ENCODE measurements at places on chromosomes 2 and 18.

DNA sequence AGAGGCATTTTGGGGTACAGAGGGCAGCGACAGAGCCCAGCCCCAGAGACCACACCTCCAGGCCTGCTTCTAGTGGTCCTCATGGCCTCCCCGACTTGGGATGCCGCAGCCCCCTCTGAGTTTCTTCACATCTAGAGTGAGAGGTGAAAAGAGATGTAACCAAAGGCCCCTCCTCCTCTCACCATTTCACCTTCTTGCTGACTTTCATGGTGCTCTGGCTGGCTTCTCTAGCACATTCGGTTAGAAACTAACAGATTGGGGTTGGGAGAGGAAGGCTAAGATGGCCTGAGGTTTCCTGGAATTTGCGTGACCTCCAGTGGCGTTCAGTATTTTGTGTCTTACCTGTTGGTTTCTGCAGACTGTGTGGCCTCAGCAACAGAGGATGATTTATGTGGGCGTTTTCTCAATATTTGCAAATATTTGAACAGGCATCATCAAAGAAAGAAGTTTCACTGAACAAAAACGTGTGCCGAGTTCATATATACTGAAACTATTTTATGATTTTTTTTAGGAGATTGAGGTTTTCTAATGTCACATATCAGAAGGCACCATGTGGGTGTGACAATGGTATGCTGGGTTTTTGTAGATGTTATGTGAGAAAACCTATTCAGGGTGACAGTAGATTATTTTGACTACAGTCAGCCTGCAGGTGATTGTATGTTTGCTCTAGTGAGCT is 69.9 kb upstream of the BCL2L11 start:
- no peak for DNase-seq

- DNase-seq = no peak
These were observed 1093.6 kb downstream of the SUCLG1 start for GRCh38 chr2:83365476-83365875.

GRCh38 chr18:54119524-54120019 is 104.9 kb downstream of the MBD2 start:
- peak; percentile 52 for DNase-seq

GRCh38 chr2:126703311-126703710 is 47.4 kb downstream of the GYPC start:
- no peak for DNase-seq

DNA sequence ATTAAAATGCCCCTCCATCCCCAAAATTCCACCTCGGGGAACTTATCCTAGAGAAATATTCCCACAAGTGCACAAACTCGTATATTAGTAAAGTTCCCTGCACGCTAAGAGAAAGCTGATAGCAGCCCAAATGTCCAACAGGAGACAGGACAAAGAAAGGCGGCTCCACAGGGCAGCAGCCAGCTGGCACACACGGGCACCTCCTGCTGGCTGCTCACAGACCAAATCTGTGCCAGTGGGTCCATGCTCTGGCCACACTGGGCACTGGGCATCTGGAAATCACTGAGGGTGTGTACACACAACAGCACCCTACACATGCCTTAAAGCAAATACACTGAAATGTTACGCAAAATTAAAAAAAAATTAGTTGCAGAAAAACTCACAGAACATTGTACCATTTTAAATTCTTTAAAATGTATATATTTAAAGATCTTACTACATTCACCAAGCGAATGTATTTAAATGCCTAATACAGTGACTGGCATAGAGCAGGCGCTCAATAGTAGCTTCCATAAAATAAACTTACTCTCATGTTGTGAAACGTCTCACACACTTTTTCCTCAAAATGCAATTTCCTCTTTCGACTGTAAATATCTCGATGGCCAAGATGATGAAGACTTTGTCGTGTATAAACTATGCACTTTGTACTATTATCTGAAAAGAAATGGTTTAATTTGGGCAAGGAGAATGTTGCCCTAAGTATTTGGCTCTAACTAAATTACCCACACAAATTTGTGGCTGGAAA is 19.4 kb downstream of the ZNF516 start:
- no peak for DNase-seq

DNA sequence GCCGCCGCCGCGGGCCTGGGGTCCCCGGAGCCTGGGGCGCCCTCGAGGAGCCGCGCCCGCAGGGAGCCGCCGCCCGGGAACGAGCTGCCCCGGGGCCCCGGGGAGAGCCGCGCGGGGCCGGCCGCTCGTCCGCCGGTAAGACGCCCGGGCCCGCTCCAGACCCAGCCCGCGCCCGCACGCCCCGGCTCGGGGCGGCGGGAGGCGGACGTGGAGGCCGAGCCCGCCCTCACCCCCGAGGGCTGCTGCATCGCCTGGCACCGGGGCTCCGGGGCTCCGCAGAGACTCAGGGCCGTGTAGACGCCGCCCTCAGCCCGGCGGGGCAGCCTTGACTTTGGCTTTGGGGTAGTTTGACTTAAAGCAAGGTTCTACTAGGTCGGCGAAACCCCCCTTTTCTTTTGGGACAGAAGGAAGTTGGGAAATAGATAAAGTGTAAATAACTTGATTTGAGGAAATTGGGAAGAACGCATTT is 335 bp downstream of the ERFE start:
- DNase-seq = no peak

DNA sequence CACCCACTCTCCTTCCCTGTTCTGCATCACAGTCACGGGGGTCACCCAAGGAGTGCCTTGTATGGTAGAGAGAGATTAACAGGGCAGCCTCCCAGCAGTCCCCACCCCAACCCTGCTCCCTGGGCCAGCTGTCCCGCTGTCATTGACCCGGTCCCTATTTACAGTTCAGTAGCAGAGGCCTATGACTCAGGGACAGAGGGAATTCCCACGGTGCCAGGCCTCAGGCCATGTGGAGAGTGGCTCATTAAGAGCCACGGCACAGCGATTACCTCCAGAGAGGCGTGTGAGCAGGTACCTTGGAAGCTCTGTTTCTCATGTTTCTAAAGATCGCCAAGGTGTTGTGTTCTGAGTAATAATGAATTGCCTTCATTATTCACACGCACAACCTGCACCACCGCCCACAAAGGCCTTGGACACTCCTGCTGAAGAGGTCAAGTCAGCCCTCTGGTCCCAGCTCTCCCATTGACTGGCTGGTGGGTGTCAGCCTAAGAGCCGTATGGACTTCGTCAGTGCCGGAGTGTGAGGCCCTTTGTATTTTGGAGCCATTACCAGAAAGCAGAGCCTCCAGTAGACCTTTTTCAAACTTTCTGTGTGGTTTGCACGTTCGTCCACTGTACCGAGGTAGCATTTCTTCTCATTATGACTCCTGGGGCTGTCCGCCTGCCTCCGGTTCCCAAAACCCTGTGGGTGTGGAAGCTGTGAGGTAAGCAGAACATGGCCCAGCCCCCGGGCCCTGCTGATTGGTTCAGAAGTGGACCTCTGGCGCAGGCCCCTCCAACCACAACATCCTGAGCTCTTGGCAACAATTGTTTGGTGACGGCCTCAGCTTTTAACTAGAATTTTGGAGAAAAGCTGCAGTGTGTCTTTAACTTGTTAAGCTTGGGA is 47.0 kb downstream of the SERTAD2 start:
- DNase-seq = no peak

DNA sequence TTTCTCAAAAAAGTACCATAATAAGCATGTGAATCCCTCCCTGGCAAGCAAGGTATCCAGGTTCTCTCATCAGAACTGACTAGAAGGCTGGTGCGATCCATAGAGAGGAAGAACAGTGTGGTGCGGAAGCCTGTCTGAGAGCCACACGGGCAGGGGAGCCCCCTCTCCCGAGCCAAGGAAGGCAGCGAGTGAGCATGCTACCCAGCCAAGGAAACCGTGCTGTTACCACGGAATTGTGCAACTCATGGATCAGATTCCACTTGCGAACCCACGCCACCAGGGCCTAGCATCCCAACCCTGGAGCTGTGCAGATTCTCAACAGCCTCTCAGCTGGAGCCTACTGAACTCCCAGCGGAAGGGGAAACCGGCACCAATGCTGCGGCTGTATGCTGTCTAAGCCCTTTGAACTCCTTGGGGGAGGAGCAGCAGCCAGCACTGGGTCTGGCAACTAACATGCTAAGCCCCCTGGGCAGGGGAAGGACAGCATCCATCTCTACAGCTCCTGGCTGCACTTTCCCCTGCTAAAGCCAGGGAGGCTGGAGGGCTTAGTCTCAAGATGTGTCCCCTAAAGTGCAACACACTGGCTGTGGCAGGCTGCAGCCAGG is 823.1 kb downstream of the EPHA4 start:
- no peak for DNase-seq

- DNase-seq = no peak
These were observed 32.9 kb upstream of the RNF149 start for GRCh38 chr2:101341421-101341820.

- no peak for DNase-seq
These were observed 152.9 kb downstream of the NCKAP5 start for GRCh38 chr2:133415210-133415876.

GRCh38 chr2:82730811-82731210 is 1728.3 kb downstream of the SUCLG1 start:
- no peak for DNase-seq

DNA sequence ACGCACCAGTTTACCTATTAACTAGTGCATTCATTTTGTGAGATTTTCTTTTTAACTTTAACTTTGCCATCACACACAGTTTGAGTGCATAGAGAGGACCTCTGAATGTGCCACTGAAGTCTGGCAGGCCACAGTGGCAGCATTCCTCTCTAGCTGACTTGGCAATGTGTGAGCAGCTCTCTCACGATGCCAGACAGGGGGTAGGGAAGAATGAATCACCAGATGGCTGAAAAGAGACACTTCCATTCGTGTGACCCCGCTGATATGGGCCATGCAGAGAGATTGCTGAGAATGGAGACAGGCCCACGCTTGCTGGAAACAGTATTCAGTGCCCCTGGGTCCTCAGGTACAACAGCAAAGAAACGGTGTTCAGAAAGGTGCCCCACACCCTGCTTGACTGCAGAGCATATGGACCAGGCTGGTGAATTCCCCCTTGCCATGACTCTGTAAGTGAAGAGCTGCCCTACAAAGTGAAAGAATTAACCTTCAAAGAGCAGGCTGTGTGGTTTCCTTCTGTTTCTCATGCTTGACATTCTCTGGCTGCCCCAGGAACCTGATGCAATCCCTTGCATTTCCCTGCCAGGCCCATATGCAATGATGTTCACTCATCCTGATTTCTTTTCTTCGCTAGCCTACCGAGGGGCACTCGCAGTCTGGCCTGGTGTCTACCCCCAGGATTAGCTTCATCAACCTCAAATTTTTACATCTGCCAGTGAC is 236.1 kb downstream of the CDH20 start:
- DNase-seq = peak; percentile 91

GRCh38 chr2:124814968-124815745 is 790.1 kb downstream of the CNTNAP5 start:
- DNase-seq = no peak

DNA sequence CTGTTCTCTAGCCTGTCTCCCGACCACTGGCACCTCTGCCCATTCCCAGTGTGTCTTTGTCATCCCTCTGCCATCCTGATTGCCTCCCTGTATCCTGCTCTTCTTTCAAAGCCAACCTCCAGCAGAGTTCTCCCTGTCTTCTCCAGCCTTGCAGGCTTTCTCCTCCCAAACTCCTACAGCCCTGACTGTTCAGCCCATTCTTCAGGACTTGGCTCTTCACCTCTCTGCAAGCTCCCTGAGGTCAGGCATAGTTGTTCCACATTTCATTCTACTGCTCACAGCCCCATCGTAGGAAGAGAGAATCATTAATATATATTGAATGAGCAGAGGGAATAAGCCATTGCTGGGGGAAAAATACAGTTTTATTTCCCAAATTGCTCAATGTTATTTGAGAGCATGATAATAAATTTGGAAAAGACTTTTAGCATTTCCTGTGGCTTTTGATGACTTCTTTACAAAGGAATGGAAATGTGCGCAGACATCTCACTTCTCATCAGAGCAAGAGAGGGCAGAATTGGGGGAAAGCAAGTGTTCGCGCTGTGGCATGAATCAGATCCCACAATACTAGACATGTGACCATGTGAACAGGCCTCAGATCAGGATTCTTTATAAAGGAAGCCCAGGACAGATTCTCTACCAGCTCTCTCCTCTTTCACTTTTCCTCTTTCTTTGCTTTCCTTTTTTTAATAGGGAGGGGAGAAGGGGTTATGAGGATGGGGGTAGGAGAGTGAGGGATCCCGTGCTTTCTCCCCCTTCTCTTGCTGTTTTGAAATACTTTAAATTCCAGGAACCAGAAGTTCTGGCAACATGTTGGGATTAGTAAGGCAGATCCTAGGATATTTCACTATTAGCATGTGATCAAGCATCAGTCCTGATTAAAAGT is 37.4 kb downstream of the EPAS1 start:
- no peak for DNase-seq

DNA sequence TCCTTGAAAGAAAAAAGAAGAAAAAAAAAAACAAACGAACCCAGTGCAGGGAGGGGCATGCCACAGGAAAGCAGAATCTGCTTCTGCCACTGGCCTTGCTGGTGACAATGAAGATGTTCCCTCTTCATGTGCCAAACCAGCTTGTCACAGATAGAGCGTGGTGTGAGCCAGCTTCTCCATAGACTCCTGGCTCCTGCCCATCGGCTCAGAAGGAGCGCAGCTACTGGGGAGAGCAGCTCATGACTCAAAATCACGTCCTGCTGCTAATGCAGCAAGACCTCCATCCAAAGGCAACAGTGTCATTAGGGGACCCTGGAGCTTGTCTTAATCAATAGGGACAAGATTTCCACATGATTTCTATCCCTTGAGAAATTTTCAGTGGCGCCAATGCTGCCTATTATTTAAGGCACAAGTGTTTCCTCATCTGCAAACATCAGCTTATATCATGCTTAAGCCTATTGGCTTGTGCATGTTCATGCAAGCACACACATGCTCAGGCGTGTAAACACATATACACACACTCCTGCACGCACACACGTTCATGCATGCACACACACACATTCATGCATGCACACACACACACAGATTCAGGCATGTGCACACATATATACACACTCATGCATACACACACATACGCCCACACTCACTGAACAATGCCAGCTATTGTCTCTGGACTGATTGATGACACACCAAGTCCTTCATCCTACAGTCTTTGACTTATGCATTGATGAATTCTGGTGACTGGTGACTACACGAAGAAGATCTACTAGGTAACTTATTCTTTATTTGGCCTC is 682.0 kb upstream of the ID2 start:
- peak; percentile 73 for DNase-seq

GRCh38 chr2:73832930-73833329 is 4.2 kb downstream of the STAMBP start:
- no peak for DNase-seq

DNA sequence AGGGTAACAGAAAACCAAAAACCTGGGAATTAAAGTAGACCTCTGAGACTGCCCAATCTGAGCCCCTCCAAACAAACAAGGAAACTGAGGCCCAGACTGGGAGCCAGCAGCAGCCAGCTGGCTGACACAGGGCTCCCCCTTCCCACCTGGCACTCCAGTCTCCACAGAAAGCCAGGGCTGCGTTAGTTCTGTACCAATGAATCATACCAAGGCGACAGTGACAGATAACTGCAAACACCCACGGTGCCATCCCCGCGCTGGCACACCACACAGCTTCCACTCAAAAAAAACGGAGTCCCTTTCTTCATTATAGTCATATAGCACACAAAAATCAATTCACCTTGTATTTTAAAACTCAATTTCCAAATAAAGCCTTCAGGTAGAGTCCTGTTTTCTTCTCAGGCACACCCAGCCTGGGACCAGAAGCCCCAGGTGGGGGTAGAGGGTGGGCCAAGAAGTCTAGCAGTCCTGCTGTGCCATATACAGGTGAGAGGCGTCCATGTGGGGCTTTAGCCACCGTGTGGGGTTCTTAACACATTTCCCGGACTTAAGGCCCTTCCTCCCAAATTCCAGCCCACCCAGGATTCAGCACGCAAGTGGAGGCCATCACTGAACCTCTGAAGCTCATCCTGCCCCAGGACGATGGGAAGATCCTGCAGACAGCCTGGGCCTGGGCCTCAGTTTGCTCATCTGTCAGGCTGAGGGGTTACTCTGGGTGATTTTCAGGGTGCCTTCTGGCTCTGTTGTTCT is 1.2 kb downstream of the PER2 start:
- no peak for DNase-seq

- no peak for DNase-seq
These were observed 3.7 kb downstream of the STK17B start for GRCh38 chr2:196167666-196168065.

Data from NCI-H446 (cell line).